Right ventricle myocardium superior (tissue), 1 donor: ENCODE measurements at places on chromosomes 6 and 20. TPM values are rescaled to one million over a fixed set of nuclear protein-coding genes. Genes with fewer than 3 reads are reported as not detected.

GRCh38 chr6:11665604-11666326 lies 112.8 kb downstream of the ADTRP start:
- no peak for DNase-seq

- DNase-seq: peak; percentile 52
Observed at GRCh38 chr20:25273541-25274358, 25.9 kb downstream of the PYGB start.

GRCh38 chr6:33862536-33862935 lies 58.7 kb upstream of the MLN start:
- DNase-seq: no peak

GRCh38 chr6:3370361-3371221 lies 86.3 kb downstream of the SLC22A23 start:
- no peak for DNase-seq

TINAG gene
- total RNA-seq: 0.16 TPM
